ENCODE measurements at places on chromosomes 7 and 10.

- DNase-seq: peak; percentile 56
Measured at GRCh38 chr10:100482181-100482833, 19.5 kb downstream of the WNT8B start.

GRCh38 chr10:128859738-128860386 is 607.2 kb upstream of the MGMT start:
- peak; percentile 58 for DNase-seq

- DNase-seq: no peak
Measured at GRCh38 chr7:120588862-120589261, 269.1 kb downstream of the TSPAN12 start.

DNA sequence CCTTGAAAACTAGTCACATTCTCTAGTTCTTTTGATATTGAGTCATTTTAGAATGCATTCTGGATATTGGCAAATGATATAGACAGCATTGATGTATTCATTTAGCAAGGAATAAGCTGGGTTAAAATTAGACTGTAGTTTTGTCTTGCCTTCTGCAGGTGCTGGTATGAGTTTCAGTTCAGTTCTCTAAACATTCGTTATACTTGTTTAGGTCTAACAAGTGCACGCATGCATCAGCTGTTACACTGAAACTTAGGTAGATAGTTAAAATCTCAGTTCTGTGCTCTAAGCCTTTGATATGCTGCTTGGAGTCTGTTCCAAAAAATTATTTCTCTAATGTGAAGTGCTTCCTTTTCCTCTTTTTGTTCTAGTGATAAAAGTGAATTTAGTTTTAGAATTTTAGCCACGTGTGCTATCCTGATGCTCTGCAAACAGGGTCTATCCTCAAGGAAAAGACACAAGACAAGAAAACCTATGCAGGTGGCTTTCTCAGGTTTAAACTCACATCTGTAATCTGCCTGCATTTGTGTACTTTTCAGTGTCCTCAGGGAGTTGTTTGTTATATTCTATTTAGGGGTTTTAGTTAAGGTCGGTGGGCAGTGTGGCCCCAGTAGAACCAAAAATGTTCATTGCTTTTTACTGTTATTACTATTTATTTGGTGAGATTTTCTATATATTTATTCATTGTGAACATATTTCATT is 409.0 kb downstream of the CDC14C start:
- DNase-seq: no peak

DNA sequence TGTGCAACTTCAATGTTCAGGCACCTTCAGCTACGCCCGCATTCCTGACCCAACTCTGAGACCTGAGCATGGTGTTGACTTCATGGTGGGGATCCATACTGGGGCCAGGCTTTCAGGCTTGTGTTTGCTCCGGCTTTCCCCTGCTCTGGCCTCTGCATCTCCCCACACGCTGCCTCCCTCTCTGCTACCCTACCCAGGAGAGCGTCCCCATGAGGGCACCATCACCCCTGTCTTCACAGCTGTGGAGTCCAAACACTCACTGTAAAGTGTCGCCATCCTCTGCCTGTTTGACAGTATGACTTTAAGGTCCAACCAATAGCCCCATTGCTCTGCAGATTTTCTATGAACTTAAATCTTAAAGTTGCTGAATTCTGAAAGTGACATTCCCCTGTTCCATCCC is 199.0 kb upstream of the GRB10 start:
- DNase-seq: no peak

- DNase-seq: no peak
Measured at GRCh38 chr7:129561677-129562359, 49.7 kb upstream of the NRF1 start.

DNA sequence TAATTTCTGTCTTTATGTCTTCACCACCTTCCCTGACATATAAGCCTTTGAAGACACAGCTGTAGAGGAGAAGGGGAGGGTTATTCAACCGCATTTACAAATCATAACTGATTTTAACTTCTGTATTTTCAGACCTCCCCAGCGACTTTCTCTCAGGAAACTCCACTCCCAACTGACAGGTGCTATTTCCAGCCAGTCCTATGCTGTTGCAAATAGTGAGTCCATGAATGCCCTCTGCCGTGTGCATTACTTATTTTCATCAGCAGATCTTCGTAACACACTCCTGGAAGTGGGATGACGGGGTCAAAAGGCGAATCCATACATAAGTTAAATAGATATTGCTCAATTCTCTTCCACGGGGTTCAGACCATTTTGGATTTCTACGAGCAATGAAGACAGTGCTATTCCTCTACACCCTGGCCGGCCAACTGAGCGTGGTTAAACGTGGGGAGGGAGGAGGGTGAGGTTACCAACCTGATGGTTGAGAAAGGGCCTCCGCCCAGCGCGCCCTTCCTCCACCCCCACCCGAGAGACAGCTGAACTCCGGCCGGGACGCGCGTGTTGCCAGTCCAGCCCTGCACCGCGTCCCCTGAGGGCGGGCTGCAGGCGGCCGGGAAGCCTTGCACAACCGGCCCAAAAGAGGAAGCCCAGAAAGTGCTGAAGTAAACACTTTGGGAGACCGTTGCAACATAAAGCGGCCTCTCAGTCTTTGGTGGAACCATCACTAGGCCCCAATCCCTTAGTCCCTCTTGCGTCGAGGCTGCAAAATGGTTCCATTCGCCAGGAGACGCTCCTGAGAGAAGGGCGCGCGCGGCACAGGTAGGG is at the start of gene APBB1IP:
Gene APBB1IP (plus strand): TSS at position 705 of the 825 bp plus-strand sequence. CDS start 53,986 bp downstream, outside the sequence.
- peak; percentile 95 for DNase-seq

DNA sequence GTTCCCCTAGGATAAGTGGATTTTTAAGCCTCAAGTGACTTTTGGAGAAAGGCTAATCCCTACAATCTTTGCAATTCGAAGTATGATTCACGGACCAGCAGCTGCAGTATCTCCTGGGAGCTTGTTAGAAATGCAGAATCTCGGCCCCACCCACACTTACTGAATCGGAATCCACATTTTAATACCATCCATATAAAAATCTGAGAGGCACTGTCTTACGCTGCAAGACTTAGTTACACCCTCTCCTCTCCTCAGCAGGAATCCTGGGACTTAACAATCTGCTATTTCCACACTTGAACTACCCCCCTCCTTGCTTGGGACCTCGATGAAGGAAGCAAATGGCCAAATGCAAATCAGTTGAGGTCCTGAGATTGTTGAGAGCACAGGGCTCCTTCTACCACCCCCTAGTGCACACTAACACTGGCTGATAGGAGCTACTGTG is 21.0 kb downstream of the ITPRIP start:
- no peak for DNase-seq

DNA sequence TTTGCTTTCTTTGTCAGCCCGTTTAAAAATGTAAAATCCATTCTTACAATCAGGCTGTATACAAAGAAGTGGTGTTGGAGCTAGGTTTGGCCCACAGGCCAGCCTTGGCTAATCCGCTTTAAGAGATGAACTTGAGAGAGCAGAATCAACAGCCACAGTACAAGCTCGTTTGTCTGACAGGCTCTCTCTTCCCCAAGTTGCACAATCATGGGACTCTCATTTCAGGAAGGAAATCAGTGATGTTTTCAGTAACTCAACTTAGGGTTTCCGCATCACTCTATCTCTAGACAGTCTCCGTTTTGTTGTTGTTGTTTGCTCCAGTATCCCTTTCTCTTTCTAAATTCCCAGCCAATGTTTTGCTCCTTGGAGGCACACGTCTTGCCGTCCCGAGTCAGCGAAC is 582.0 kb upstream of the MKI67 start:
- DNase-seq: no peak

GRCh38 chr10:89563861-89564478 is 28.6 kb upstream of the SLC16A12 start:
- DNase-seq: peak; percentile 41

- DNase-seq: no peak
Measured at GRCh38 chr7:69674701-69675182, 76.5 kb downstream of the AUTS2 start.

DNA sequence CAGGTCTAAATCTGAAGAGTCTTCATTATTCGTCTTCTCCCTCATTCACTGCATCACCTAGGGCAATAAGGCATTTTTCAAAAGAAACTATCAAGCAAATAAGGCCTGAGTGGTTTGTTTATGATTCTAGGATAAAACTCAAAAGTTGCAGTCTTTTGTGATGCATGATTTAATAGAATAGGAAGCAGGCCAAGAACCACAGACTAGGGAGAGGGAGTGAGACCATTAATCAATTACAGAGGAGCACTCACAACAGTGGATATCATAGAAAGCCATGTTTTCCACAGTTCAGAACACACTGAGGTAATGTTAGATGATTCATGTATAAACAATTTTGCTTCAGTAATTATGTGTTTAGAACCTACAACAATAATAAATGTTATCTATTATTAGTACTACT is 87.8 kb upstream of the LRRTM3 start:
- DNase-seq: no peak

- DNase-seq: no peak
Measured at GRCh38 chr10:59557642-59558041, 152.0 kb downstream of the SLC16A9 start.

GRCh38 chr10:3887885-3888476 is 103.0 kb upstream of the KLF6 start:
- no peak for DNase-seq

DNA sequence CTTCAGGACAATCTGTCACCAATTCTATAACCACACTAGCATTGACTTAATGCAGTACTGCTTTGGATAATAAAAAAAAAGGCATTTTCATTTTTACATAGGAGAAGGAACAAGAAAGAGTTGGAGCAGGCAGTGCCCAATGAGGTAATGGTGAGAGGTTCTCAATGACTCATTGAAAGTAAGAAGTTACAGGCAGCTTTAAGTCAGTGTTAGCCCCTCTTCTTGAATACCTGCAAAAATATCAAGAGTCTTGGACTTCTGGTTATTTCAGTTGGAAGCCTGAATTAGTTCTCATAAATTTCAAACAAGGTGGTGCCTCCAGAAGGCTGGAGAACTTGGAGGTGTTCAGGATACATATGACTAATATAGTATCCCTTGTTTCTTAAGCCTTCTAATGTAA is 422.5 kb downstream of the HTR7 start:
- DNase-seq: no peak
